WERI-Rb-1 (cell line): ENCODE measurements at places on chromosomes 5 and 9.

GRCh38 chr9:6901180-6901579 lies 143.4 kb downstream of the KDM4C start:
- no peak for DNase-seq

- DNase-seq, result no peak
These were observed 46.9 kb upstream of the SYNPO start for GRCh38 chr5:150593593-150593992.

GRCh38 chr5:128927644-128928043 lies 37.6 kb upstream of the SLC27A6 start:
- DNase-seq, result no peak

DNA sequence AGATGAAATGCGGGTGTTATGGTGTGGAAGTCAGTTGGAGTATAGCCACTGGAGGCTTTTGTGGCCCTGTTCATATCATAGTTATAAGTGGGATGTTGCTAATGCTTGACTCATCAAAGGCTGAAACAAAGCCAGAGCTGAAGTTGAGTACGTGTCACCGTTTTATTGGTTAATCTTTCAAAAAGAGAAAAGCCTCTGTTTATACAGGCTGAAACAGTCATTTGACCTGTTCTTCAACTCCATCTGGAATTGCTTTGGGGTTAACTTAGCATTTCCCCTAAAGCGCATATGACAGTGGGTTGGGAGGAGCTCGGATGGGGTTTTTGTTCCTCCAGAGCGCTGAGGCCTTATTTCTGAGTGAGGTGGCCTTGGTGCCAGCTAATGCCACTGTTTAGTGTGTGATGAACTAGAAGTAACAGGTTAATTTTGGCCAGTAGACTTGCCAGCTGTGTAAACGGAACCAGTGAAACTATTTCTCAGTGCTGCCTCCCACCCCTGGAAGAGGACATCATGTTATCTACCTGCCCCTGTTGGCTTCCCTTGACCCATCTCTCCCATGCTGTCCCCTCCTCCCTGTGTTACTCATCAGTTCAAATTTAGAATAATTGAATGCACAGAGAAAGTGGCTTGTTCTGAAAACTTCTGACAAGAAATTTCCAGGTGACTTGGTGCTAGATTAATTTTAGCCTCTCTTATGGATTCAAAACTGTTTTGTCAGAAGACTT lies 34.2 kb downstream of the MTAP start:
- no peak for DNase-seq

DNA sequence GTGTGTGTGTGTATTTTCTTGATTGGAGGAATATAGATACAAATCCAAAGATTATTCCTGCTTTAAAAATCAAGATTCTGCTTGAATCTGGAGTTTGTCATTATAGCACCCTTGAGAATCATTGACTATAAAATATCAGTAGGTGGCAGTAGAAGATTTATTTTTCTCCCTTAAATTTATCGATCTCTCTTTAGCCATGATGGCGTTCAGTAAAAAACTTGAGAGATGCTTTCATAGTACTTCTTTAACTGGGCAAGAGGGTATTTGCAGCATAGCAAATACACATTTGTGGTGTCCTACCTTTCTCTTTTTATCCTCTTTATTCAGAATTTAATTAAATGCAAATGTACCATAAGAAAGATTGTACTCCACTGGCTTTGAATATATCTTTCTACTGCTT lies 307.7 kb downstream of the ADGRV1 start:
- DNase-seq, result no peak

GRCh38 chr9:92941861-92942260 lies 5.5 kb upstream of the FGD3 start:
- DNase-seq, result no peak

DNA sequence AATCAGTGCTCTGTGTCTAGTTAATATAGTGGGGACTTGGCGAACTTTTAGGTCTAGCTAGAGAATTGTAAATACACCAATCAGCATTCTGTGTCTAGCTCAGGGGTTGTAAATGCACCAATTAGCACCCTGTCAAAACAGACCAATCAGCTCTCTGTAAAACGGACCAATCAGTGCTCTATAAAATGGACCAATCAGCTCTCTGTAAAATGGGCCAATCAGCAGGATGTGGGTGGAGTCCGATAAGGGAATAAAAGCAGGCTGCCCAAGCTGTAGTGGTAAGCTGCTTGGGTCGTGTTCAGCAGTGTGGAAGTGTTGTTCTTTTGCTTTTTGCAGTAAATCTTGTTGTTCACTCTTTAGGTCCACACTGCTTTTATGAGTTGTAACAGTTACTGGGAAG lies 3.6 kb upstream of the OTULINL start:
- no peak for DNase-seq

DNA sequence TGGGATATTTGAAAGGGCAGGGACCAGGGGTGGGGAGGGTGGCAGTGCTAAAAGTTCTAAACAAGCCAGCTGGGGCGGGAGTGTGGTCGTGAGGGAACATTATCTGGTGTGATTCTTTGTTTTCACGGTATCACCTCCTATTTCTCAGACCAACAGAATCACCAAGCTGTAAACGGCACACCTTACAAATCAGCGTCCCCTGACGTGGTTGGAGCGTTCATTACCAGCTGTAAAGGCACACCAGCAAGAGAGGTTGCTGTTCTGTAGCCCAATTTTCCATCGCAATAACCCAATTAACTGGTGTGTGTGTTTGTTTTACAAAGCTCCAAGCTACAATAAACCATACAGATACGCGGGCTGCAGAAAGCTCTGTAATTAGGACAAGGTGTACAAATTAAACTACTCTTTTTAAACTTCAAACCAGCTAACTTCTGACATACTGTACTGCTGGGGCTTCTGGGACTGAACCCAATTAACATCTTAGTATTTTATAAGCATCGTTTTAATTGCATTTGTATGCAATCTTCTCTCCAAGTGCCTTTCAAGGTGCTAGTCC lies 303.6 kb upstream of the CLINT1 start:
- no peak for DNase-seq

GRCh38 chr5:141778206-141778605 lies 96.2 kb upstream of the ARAP3 start:
- DNase-seq, result no peak

DNA sequence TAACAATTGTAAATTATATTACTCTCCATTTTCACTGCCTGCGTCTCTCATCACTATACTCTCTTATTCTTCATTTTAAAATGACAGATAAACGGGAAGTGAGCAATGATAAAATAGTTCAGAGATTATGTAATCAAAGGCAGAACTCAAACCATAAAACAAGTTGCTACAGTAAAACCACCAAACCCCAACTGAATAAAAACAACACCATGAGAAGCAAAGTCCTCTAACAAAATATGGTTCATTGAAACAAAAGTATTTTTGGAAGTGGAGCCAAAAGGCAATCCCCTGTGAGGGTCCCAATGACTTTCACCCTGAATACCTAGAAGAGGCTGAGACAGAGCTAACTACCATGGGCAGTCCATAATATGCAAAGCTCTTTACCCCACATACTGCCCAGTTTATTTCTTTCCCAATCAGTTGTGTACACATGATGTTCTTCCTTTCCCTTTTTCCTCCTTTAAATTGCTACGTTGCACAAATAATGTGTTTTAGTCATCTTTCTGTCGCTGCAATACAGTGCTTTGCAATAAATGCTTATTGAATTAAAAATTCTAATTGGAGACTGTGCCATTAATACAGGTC lies 64.0 kb upstream of the PTGER4 start:
- no peak for DNase-seq

DNA sequence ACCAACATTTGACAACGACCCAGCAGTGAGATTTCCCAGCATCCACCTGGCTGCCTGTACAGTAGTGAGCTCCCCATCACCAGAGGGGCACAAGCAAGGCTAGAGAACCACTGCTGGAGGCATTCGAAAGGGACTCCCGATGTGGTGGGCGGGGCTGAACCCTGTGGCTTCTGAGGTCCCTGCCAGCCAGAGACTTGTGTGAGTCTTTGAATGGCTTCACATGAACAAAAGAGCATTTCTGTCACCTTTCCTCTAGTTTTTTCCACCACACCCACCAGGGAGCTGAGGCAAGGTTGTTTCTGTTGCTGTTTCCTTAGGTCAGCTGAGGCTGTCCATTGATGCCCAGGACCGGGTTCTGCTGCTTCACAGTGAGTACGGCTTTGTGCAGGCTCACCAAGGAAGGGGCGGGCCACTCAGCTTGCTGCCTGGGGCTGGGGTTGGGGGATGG lies 15.7 kb downstream of the RGS3 start:
- DNase-seq, result no peak

- no peak for DNase-seq
These were observed 30.9 kb downstream of the GSN start for GRCh38 chr9:121298689-121299466.

DNA sequence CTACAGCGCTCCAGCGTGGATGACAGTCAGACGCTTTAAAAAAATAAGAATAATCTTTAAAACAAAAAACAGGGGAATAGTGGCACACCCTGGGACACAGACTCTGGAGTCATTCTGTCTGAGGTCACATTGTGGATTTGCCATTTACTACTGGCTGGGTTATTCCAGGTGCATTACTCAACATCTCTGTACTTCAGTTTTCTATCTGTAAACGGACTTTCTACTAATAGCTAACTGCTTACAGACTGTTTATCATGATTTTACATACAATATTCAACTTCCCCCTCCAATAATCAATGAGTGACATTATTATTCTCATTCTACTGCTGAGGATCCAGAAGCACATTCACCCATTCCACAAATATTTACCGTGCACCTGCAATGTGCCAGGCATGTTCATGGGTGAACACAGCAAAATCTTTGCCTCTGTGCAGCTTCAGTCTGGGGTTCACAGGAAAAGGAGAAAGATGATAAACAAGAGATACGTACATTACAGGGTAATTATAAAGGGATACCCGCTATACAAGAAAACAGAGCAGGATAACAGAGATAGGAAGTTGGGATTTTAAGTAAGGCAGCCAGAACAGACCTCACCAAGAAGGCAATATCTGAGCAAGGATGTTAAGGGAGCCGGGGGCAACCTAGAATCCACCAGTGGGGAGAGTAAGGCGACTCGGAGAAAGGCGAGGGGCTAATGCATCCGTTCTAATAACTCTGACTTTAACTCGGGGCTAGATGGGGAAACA lies 984 bp upstream of the RAD23B start:
- DNase-seq, result no peak

DNA sequence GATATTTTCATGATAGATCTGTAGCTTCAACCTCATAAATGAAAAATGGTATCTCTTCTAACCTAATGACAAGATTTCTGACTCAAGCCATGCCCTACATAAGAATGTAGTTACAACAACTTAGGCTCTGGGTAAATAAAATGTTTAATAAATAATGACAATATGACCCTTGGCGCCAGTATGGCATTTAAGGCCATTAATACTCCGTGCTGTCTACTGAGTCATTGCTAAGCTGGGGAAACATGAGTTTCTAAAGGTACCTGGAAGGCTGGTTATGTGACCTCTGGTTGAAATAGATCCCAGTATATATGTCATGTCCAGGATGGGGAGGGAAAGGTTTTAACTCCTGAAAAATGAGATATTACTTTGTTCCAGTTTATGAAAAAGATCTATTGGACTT lies 58.0 kb upstream of the CEMIP2 start:
- no peak for DNase-seq

DNA sequence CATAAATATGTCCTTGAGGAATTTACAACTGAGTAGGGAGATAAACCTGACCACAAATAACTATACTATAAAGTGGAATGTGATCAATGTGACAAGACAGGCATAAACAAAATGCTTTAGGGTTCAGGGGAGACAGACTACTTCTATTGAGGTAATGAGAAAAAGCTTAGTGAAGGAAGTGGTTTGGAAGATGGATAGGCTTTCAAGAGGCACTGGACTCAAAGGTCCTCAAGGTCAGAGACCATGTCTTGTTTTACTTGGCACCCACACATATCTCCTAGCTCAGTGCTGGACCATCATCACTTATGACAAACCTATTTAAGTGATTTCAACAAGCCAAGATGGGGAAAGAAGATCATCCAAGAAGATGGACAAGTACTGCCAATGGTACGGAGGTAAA lies 257.8 kb downstream of the BNC2 start:
- no peak for DNase-seq

DNA sequence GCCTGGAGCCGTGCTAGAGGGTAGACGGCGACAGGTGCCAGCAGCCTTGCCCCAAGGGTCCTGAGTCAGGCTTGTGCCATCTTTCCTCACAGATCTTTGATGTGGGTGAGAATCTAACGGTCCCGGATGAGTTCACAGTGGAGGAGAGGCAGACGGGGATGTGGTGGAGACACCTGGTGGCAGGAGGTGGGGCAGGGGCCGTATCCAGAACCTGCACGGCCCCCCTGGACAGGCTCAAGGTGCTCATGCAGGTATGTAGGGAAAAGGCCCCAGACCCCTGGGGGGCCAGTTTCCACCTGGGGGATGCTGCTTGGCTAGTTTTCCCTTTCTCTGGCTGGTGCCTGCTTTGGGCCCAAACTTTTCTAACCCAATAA lies 24.0 kb downstream of the PTGES2 start:
- peak; percentile 56 for DNase-seq

GRCh38 chr5:10536931-10537579 lies 26.8 kb upstream of the ANKRD33B start:
- DNase-seq, result no peak

- DNase-seq, result no peak
These were observed 153.3 kb upstream of the KCNN2 start for GRCh38 chr5:114208588-114208987.

DNA sequence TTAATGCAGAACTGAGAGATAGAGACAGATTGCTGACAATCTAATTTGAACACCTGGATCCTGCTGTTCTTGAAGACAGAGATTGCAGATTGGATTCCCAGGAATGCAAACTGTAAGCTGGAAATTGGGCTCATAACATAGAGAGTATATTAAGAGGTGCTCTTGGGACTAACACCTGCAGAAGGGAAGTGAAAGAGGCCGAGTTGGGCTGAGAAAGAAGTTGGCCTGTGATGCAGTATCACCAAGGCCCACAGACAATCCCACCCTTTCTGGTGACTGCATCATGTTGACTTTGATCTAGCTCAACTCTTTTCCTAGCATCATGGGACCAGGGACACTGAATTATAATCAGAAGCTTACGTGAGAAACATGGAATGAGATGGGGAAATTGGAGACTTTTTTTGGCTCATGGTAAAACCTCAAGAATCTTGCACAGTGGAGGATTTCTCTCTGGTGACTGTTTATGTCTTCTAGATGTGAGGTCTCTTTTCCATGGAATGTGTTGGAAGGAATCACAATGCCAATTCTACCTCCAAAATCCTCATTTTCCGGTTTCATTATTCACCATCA lies 36.5 kb upstream of the NUDT12 start:
- no peak for DNase-seq

DNA sequence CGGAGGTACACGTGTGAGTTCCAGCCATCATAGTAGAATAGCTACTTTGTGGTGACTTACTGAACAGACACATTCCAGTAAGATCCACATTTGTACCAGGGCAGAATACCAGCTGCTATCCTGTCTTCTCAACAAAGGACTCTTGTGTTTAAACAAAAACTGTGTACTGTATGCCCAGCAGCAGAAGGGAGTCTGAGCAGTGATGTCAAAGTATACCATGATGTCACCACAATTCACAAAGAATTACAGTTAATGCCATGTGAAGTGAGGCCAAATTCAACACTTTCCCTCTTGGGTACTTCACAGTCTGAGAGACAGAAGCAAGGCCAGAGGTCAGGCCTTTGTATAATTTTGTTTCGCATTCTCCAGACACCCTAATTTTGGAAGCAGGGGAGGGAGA lies 137.0 kb downstream of the ADAMTSL1 start:
- DNase-seq, result no peak
